Right kidney (tissue), 9 donors: ENCODE measurements at places on chromosomes 4 and X.
A peak's percentile ranks its signal among the peaks of the same experiment; 100 is the strongest.

DNA sequence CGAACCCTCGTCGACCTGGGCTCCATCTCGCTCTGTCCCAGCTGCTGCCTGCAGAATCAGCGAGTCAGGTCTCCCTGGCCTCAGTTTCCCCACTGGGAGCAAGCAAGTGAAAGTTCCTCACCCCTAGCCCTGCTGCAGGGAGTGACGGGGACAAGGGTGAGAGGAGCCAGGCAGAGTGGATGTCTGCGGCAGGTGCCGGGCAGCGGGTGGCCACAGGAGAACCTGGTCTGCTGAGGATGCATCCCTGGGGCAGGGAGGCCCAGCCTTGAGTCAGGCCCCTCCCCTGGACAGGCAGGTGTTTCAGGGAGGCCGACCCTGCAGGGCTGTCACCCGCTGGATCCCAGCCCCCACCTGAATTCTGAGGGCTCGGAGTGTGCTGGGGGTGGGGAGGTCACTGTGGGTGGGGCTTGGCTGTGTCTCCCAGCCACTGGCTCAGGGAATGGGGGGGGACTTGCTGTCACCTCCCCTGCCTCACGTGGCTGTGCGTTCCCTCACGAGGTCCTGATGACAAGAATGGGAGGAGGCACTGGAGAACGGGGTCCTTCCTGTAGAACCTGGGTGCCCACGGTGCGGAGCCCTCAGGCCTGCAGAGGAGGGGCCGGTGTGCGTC is 33.2 kb downstream of the LRPAP1 start:
- DNase-seq, result no peak

DNA sequence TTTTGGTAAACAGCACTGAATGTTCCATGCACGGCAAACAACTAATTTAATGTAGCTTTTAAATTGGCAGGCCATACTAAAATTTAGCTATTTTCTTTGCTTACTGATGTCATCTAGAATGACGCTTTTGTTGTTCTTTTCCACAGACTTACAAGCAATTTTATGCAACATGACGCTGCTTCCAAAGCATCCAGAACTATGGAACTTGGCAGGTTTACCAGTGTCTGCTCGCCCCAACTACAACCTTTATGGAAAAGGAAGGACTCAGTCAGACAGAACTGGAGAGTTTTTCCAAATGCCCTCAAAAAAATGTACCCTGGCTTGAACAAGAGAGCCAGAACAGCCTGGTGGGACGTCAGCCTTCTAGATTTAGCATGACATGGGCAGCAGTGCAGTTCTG is 58.7 kb downstream of the ANOS1 start:
- DNase-seq, result no peak

- peak; percentile 40 for DNase-seq
Observed at GRCh38 chr4:112348488-112349158, 51.5 kb downstream of the ALPK1 start.

GRCh38 chrX:56572975-56573374 is 9.5 kb downstream of the UBQLN2 start:
- no peak for DNase-seq

- no peak for DNase-seq
Observed at GRCh38 chrX:67601771-67602170, 58.0 kb downstream of the AR start.

- no peak for DNase-seq
Observed at GRCh38 chr4:39563346-39563847, 36.2 kb upstream of the UGDH start.

DNA sequence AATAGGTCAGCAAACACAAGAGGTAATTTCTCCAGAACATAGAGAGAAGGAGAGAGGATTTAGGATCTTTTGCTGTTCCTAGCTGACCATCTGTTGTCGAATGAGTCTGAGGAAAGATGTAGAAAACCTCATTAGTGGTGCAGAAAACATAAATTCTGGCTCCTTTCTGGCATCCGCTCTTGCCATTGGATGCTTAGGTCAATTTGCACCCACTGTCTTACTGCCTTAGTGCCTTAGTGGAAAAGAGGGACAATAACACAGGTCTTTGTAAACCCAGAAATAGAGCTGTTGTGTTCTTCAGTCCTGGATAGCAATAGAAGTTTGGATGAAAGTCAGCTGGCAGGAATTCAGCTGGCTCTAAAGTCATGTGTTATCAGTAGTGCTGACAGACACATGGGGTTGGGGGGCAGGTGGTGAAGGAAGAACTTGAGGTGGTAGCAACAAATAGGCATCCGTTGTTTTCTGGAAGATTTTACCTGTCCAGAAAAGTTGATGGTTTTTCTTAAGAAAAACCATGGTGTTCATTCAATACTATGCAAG is 78.2 kb downstream of the GLRA2 start:
- DNase-seq, result no peak

- DNase-seq, result no peak
Observed at GRCh38 chr4:151304755-151305154, 20.6 kb downstream of the SH3D19 start.

GRCh38 chr4:168993714-168994510 is 16.1 kb downstream of the CBR4 start:
- DNase-seq, result no peak
